Stimulated activated naive CD4-positive, alpha-beta T cell treated with Interleukin-2 at 50 U/mL for 16 hours (primary cell): ENCODE measurements at places on chromosomes 13 and 19.

DNA sequence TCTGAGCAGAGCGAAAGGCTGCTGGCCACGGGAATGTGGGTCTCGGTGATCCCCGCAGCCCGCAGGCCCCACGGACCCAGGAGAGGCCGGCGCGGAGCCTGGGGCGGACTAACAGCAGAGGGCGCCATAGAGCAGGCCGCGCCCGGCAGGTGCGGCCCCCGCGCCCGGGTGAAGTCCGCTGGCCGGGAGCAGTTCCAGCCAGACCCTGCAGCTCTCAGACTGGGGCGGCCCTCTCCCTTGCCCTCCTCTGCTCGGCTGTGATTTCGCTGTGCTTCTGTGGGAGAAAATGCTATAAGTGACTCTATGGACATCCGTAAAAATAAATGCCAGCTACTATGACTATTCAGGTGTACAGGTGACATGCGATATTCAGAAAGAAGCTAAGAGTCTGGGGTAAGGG lies 37.7 kb downstream of the GSX1 start:
- DNase-seq, result peak; percentile 27

GRCh38 chr19:17679526-17680229 lies 8.5 kb downstream of the UNC13A start:
- no peak for DNase-seq

DNA sequence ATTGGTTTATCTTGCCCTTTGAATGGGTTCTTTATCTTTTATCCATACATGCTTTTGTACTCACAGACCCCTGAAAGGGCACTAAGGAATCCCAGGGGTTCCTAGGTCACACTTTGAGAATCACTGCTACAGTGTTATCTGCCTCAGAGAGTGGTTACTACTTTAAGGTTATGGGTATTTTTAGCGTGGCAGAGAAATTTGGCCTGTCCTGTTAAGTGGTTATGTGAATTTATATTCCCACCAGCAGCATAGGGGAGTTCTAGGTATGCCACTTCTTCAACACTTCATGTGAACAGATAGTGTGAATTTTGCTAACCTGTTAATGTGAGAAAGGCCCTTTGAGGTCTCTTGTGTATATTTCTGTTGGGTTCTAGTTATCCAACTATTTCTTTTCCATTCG lies 75.7 kb downstream of the DNAJC3 start:
- DNase-seq, result no peak

DNA sequence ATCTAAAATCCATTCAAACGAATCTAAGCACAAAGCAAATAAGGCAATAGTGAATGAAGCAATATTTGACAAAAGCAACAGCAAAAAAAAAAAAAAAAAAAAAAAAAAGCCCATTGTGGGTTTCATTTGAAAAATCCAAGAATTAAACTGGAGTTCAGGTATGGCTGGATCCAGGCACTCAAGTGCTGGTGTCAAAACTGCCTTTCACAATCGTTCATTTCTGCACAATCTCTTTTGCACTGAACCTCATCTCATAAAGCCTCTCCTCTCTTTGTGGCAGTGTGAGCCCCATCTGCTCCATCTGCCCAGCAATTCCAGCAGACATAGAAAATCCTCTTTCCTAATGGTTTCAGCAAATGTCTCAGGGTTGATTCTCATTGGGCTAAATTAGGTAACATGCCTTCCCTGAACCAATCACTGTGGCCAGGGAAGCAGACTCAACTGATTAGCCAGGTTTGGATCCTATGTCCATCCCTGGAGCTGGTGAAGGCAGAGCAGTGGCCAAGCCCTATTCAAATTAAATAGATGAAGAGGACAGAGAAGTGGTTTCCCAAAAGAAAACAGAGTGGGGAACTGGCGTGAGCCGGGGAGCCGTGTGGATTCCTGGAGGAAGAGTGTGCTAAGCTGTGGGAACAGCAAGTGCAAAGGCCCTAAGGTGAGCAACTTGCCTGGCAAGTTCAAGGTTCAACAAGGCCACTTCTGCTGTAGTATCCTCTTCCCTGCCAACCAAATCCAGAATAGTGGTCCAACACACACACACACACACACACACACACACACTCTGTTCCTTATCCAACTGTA lies 1.2 kb upstream of the HIF3A start:
- no peak for DNase-seq

GRCh38 chr13:111640006-111640405 lies 319.6 kb downstream of the TEX29 start:
- DNase-seq, result no peak

GRCh38 chr13:27960362-27961226 lies 8.5 kb downstream of the CDX2 start:
- no peak for DNase-seq

DNA sequence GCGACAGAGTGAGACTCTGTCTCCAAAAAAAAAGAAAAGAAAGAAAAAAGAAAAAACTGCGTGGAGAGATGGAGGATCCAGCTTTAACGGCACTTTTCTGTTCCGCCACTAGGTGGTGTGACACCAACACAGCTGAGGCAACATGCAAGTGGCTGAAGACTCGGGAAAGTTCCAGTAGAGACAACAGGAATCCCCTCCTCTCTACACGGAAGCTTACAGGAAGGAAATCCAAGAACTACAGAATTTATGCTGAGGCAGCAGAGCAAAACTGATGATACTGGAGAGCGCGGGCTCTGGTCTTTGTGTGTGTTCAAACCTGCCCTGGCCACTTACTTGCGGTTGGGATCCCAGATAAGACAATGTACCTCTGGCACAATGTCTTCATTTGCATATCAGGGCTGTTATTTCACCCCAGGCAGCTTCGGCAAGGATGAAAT lies 9.9 kb downstream of the RANBP3 start:
- DNase-seq, result peak; percentile 52

- DNase-seq, result no peak
These were observed 915 bp upstream of the KCTD12 start for GRCh38 chr13:76887076-76887563.

GRCh38 chr19:49685845-49686332 lies 3.5 kb upstream of the ADM5 start:
- no peak for DNase-seq

DNA sequence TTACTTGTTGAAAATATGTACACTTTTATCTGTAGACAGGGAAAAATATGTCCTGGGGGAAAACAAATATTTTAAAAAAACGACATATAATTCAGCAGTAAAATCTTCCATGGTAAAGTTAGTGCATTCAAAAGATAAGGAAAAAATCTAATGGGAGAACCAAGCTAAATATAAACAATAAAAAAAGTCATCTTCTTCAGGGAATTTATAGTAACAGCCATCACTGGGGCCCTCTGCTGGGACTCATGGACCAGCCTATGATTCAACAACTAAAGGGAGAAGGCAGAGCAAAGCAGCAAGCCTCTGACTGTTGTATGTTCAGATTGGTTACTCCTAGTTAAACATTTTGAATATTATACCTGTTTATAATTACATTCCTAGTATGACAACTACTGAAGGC lies 93.0 kb downstream of the ITGBL1 start:
- no peak for DNase-seq

- no peak for DNase-seq
These were observed 808 bp downstream of the SLITRK5 start for GRCh38 chr13:87671753-87672605.

- DNase-seq, result no peak
These were observed 1.2 kb downstream of the MADCAM1 start for GRCh38 chr19:497491-497868.

GRCh38 chr13:94716016-94716415 lies 3.7 kb upstream of the SOX21 start:
- DNase-seq, result no peak

GRCh38 chr13:45132369-45133064 lies 12.2 kb downstream of the GTF2F2 start:
- DNase-seq, result no peak

GRCh38 chr19:30739394-30739793 lies 367.2 kb downstream of the ZNF536 start:
- no peak for DNase-seq

DNA sequence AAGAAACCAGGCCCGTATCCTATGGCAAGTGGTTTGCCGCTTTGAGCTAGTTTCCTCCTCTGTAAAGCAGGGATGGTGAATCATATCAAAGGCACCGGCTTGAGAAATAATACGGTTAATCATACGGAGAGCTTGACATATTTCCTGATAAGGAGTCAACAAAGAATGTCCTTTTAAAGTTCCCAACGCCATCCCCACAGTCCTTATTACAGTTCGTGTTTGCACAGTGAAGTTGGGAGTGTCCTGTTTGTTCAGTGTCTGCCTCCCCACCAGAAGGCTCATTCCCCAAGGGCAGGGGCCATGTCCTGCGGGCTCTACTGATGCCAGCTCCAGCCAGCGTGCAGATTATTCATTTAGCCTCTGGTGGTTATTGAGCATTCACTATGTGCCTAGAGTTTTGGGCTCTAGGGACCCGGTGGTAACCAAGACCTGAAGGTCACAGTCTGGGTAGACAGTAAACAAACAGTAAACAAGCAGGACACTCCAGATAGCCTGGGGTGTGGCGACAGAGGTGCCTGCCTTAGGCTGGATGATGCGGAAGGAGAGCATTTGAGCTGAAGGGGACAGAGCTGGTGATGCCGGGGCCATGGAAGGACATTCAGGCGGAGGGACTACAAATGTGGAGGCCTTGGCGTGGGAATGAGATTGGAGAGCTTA lies 6.3 kb downstream of the GRAMD1A start:
- DNase-seq, result no peak

DNA sequence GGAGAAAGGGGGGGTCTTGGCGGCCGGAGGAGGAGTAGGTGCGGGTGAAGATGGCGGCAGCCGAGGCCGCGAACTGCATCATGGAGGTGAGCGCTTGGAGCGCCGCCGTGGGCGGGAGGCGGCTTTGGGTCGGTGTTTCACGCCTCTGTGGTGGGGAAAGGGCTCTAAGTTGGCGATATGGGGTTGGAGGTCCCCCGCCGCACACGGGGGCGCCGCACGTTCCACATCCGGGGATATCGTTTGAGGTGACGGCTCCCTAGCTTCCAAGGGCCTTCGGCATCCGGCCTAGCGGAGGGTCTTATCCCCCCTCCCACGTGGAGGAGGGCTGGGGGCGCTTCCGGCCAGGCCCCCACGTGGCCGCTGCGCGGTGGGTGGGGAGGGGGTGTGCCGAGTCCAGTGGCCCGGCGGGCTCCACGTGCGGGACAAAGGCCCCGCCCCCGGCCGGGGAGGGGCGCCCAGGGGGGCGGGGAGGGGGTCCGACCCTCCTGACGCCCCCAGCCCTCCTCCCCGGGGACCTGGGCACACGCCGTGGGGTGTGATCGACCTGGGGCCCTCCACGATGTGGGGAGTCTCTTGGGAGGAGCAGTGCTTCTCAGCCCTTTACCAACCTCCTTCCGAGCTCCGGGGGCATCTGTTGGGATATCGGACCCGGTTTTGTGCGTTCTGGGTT lies at the start of gene PRMT1:
PRMT1 (plus strand) TSS at position 41 of the 670 bp plus-strand sequence; CDS start at position 51, 10 bp downstream.
- peak; percentile 53 for DNase-seq

- no peak for DNase-seq
These were observed 7.7 kb downstream of the ATP13A1 start for GRCh38 chr19:19655641-19656343.

GRCh38 chr13:100754459-100754858 lies 79.9 kb upstream of the TMTC4 start:
- DNase-seq, result no peak

GRCh38 chr13:97120976-97121375 lies 101.2 kb upstream of the MBNL2 start:
- no peak for DNase-seq

DNA sequence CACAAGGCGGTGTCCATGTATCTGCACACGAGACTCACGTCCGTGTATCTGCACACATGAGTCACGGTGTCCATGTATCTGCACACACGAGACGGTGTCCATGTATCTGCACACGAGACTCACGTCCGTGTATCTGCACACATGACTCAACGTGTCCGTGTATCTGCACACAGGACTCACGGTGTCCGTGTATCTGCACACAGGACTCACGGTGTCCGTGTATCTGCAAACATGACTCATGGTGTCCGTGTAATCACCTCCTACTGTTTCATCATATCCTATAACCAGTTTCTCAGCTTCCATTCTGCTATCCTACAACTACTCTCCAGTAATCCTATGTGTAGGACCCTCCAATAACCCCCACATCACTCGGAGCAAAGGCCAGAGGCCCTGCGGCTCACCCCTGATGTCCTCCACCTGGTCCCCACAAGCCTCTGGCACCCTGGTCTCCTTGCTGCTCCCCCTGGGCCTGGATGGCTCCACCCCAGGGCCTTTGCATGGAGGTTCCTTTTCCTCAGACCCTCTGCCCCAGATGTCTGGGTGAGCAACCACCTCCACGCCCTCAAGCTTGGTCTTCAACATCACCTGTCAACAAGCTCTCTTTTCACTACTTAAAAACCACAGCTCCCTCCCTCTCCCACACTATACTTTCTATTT lies 2.5 kb upstream of the TMEM255B start:
- no peak for DNase-seq

DNA sequence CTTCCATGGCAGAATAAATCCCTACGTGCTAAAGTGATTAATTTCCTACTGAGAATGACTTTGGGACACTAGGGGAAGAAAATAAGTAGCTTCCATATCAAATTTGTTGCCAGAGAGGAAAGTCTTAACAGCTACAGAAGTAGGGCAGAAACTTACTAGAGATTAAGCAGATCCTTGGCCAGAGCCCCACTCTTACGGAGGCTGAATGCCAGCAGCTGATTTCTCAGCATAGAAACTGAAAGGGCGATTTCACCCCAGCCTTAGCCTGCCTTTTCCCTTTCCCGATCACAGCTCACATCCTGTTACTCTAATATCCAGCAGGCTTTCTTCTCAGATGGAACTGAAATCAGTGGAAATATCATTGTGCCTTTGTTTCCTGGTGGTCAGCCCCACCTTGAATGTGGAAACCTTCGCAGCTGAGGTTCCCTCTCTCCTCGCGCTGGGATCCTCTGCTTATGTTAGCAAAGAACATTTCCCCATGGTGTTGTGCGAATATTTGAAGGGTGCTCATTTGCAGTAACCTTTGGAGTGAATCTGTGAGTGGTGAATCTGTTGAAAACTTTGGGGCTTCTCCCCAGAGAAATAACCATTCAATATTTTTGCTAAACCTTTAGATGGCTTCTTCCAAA lies 8.4 kb downstream of the FAM124A start:
- DNase-seq, result no peak

GRCh38 chr13:52130641-52131040 lies 1.8 kb upstream of the NEK5 start:
- DNase-seq, result no peak

- DNase-seq, result no peak
These were observed 8.7 kb downstream of the EPS8L1 start for GRCh38 chr19:55084416-55084815.

- DNase-seq, result no peak
These were observed 133.6 kb upstream of the MYO16 start for GRCh38 chr13:108495646-108496361.

DNA sequence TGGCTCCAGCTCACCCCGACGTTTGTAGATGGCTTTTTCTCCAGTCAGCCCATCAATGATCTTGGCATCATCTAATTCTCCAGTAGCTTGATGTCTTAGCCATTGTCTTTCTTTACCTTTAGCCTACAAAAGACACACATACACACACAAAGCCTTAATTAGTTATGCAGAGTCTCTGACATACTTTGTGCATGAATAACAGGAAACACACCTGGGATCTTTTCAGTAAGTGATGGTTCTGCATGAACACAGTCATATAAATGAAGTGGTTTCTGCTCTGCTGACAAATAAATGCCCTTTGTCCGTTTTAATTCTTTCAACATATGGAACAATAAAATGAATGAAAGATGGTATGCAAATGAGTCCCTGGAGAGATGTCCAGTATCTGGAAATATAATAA lies 133.3 kb downstream of the RGCC start:
- DNase-seq, result no peak
